T-helper 1 cell (primary cell): ENCODE measurements at places on chromosomes 3 and 15.

GRCh38 chr3:100103558-100104441 lies 10.5 kb downstream of the FILIP1L start:
- no peak for DNase-seq

DNA sequence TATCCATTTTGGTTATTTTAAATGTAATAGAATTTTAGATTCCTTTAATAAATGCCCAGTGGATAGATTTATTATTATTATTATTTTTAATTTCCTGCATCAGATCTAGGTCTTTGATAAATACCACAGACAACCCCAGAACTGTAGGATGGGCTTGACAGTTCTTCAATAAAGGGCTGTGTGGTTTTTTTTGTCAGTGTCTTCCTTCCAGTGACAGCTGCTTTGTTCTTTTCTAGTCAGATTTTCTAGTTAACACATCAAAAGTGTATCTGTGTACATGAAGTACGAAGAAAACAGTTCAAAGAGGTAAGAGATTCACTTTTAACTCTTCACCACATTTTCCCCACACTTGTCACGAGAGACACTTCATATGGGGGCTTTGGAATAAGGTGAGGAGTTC lies 120.3 kb downstream of the SAMMSON start:
- no peak for DNase-seq

DNA sequence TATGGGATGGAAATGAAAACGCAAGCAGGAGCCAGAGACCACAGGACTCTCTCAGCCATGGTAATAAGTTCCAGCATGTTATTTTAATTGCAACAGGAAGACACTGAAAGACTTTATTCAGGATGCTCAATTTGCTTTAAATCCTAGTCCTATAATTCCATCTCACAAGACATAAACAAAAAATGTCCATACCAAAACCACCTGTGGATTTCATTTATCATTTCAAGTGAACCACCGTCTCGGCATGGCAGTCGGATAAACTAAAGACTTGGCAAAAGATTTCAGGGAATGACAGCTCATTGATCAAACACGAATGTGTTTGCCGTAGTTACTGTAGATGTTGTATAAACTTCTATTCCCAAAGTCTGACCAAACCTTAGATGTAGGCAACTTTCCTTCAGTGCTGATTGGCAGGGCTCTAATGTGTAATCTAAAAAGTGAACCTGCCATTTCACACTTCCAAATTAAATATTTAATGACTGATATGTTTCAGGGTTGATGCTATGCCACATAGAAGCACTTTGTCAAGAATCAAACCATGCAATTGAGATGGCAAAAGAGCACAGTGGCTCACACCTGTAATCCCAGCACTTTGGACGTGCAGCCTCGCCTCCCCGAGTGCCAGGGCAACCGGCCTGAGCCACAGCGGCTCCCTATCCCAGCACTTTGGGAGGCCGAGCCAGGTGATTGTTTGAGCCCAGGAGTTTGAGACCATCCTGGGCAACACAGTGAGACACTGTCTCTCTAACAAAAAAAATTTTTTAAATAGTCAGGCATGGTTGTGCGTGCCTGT lies 331.7 kb downstream of the MAGI1 start:
- DNase-seq: no peak

- DNase-seq: no peak
Measured at GRCh38 chr3:192844486-192844765, 73.2 kb downstream of the MB21D2 start.

GRCh38 chr3:170804078-170804477 lies 65.9 kb downstream of the RPL22L1 start:
- no peak for DNase-seq

- DNase-seq: no peak
Measured at GRCh38 chr3:30578986-30579579, 27.3 kb upstream of the TGFBR2 start.
